ENCODE measurements at places on chromosomes 2 and 18. TPM values are rescaled to one million over a fixed set of nuclear protein-coding genes. Genes with fewer than 3 reads are reported as not detected.

SNTG2 gene
- 4.5 TPM for total RNA-seq

LOXL3 gene
- 14.3 TPM for total RNA-seq

CCL20 gene
- not detected for total RNA-seq

ICA1L gene
- 88.5 TPM for total RNA-seq

CRYBA2 gene
- not detected for total RNA-seq

COL4A4 gene
- total RNA-seq: 0.41 TPM

ZBTB7C gene
- total RNA-seq: 1.6 TPM

INHBB gene
- 3.3 TPM for total RNA-seq

LINC00305 gene
- not detected for total RNA-seq

ASB18 gene
- 0.82 TPM for total RNA-seq

CREG2 gene
- total RNA-seq: 9.8 TPM

RAB6D gene
- total RNA-seq: 1.6 TPM

VIT gene
- total RNA-seq: 0.41 TPM

SDC1 gene
- 9.8 TPM for total RNA-seq

EFEMP1 gene
- total RNA-seq: 7.3 TPM

CCDC74B gene
- total RNA-seq: 5.7 TPM

GPR45 gene
- total RNA-seq: 0.82 TPM

GPR39 gene
- 2.9 TPM for total RNA-seq

TRIM54 gene
- not detected for total RNA-seq

DAW1 gene
- total RNA-seq: 1.2 TPM

EVX2 gene
- not detected for total RNA-seq

KLHL14 gene
- 53.0 TPM for total RNA-seq

CD302 gene
- total RNA-seq: 1.6 TPM

MYCN gene
- 70.5 TPM for total RNA-seq

SCN2A gene
- total RNA-seq: 160 TPM

IL18R1 gene
- 0.41 TPM for total RNA-seq

CRYGA gene
- not detected for total RNA-seq

TRAPPC8 gene
- 106 TPM for total RNA-seq

GPAT2 gene
- 2.0 TPM for total RNA-seq

BOLL gene
- not detected for total RNA-seq

ASAP2 gene
- total RNA-seq: 32.2 TPM

SERPINB12 gene
- total RNA-seq: not detected

GATA6 gene
- total RNA-seq: under 0.01 TPM

AMER3 gene
- 44.0 TPM for total RNA-seq

LDLRAD4 gene
- 60.7 TPM for total RNA-seq

CIB4 gene
- not detected for total RNA-seq

FBXO11 gene
- 212 TPM for total RNA-seq

STARD6 gene
- 0.82 TPM for total RNA-seq

NOTO gene
- not detected for total RNA-seq

SAG gene
- total RNA-seq: 0.82 TPM

CXCR2 gene
- under 0.01 TPM for total RNA-seq

AQP12A gene
- not detected for total RNA-seq

COL4A3 gene
- total RNA-seq: under 0.01 TPM

CENPO gene
- total RNA-seq: 10.6 TPM

ANKRD62 gene
- total RNA-seq: not detected

POTEI gene
- total RNA-seq: under 0.01 TPM

SS18 gene
- 49.3 TPM for total RNA-seq

SP9 gene
- 7.7 TPM for total RNA-seq

CNRIP1 gene
- total RNA-seq: 73.8 TPM

FBXO15 gene
- total RNA-seq: 4.1 TPM

FBXO36 gene
- 7.3 TPM for total RNA-seq

Measured in frontal cortex (tissue), 4 donors.